Muscle of leg (tissue), 16 donors: ENCODE measurements at places on chromosomes 3 and 15. TPM values are rescaled to one million over a fixed set of nuclear protein-coding genes. Genes with fewer than 3 reads are reported as not detected.
A peak's percentile ranks its signal among the peaks of the same experiment; 100 is the strongest.

The ARHGEF3 gene
- total RNA-seq: 22.2 TPM

The ABHD5 gene
- 8.8 TPM for total RNA-seq

The MESP1 gene
- 0.75 TPM for total RNA-seq

The KY gene
- 46.4 TPM for total RNA-seq

The RNF13 gene
- 43.7 TPM for total RNA-seq

DNA sequence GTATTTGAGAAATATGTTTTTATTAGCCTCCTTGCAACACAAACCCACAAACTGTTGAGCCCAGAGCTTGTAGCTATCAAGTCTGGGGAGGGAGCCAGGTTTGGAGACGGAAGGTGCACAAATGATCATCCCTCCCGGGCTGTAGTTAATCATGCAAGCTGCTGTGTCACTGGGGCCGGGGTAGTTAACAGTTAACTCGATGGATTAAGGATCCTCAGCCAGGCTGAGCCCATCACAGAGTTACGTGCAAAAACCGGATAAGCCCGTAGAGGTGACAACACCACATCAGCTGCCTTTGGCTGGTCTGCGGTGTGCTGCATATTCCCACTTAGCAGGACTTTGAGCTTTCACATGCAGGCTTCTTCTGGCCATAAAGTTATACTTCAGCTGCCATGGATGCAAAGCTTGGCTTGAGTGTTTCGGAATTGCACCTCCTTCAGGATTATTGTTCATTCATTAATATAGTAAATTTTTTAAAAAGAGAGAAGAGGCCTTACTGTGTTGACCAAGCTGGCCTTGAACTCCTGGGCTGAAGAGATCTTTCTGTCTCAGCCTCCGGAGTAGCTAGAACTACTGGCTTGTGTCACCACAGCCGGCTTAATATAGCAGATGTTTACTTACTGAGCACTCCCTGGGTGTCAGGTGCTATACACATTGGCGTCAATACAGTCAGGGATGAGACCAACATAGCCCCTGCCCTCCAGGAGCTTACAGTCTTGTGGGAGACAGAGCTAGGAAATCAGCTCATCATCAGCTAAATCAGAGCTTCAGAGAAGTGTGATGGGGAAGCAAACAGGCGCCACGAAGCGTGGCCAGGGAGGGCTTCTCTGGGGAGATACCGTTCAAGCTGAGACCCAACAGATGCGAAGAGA, 226.8 kb upstream of the BHLHE40 start:
- no peak for DNase-seq

DNA sequence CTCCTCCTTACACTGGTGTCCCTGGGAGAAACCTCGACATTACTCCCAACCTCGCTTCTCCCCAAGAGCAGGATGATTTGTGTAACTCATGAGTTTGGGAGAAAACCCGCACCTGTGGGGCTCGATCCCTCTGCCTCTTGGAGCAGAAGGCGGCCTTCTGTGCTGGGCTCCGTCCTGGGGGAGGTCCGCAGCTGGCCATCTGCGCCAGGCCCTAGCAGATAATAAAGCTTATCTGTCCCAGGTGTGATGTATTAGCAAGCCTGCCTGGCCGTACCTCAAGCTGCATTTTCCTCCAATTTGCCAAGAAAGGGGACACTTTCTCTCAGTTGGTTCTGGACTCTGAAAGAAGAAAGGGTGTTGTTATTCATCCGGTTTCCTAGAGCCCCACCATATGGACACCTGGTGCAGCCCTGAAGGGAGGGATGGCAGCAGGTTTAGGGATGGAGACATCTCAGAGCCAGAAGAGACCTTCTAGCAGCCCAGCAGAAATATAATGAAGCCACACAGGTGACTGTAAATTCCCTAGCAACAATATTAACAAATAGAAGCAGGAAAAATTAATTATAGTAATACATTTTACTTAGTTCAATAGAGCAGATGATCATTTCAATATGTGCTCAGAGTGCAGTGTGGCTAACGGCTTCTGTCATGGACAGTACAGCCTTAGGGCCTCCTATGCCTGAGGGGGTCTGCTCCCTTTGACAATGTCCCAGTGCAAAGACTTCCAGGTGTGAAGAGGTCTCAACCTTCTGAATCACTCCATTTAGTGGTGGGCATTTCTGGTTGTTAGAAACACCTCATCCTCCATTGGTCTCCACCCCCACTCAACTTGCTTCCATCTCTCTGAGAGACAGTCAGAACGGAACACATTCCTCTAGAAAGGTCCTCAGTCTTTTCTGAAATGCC, 94.8 kb downstream of the CPN2 start:
- DNase-seq: peak; percentile 5

GRCh38 chr3:160801386-160802118, 45.5 kb downstream of the PPM1L start:
- peak; percentile 57 for DNase-seq

DNA sequence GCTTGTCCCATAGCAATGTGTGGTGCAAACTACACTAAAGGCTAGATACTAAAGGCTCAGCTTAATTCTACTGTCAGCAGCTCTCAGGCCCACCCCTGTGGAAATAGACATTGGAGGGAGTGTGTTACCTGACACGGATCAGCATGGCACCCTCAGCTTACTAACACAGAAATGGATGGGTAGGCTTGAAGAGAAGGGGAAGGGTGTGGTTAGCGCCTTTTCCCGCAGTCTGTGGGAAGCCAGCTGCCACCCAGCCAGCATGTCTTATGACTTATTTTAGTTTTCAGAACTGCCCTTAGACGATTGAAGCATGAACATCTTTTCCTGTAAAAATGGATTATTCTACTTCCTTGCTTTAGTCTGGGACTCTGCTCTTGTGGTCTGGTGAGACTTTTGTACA, 25.8 kb upstream of the ADPGK start:
- no peak for DNase-seq

DNA sequence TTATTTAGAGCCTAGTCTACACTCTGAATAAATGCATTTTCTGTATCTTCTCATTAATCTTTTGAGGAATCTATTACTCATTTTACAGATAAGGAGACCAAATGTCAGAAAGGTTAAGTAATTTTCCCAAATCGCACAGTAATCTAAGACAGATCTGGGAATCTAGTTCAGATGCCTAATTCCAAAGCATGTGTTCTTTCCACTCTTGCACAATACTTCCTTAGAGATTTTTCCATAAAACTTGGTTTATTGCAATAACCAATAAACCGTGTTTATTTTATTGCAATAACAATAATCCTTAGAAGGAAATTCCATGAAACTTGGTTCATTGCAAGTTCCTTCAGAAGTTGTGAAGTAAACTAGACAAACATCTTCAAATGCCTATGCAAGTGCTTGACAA, 17.4 kb upstream of the COL8A1 start:
- no peak for DNase-seq

- peak; percentile 67 for DNase-seq
Measured at GRCh38 chr3:59609657-59610348, 560.0 kb upstream of the CFAP20DC start.

GRCh38 chr15:70299931-70300869, 202.5 kb upstream of the TLE3 start:
- no peak for DNase-seq

- no peak for DNase-seq
Measured at GRCh38 chr3:192313605-192314004, 413.7 kb downstream of the FGF12 start.

DNA sequence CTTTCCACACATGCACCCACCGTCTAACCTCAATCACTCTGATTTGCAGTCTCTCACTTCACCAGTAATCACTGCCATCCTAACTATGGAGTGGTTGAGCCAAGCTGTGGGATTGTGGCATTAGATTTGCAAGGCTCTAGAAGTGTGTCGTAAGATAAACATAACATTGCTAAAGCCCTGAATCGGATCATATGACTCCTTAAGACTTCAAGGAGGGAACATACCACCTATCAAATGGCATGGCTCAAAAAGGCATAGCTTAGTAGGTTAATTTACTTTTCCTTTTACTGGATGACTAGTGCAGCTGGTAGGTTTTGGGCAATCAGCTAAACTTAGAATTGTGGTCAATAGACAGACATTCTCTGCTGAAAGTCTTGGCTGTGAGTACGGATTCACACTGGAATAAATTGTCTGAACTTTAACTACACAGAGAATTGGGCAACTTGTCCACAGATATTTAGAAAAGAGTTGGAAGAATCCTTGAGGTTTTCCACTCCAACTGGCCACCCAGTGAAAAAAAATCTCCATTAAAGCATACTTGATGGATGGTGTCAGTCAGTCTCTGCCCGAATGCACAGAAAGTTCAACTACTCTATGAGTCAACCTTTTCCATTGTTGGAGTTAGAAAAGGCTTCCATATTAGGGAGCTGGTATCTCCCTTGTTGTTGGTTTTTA, 476.7 kb upstream of the CBLB start:
- peak; percentile 55 for DNase-seq

- DNase-seq: peak; percentile 15
Measured at GRCh38 chr3:155227141-155227540, 66.3 kb downstream of the STRIT1 start.

DNA sequence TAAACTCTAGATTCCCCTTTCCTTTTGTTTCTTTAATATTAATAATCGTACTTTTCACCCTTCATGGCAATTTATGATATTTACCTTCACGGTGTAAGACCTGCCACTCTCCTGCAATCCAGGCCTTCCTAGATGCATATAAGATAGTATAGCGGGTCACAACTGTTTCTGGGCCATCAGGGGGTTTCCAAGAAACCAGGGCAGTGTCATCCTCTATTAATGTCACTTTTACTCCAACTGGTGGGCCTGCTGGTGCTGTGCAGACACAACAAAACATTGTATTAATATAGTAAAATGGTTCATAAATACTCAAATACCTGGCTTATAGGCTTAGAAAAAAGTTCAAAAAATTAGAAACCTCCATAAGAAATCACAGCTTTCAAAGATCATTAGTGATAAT, 48.9 kb upstream of the PYGO1 start:
- DNase-seq: no peak

GRCh38 chr3:59247402-59247841, 197.6 kb upstream of the CFAP20DC start:
- no peak for DNase-seq

- DNase-seq: no peak
Measured at GRCh38 chr15:61410662-61411061, 181.6 kb upstream of the RORA start.

DNA sequence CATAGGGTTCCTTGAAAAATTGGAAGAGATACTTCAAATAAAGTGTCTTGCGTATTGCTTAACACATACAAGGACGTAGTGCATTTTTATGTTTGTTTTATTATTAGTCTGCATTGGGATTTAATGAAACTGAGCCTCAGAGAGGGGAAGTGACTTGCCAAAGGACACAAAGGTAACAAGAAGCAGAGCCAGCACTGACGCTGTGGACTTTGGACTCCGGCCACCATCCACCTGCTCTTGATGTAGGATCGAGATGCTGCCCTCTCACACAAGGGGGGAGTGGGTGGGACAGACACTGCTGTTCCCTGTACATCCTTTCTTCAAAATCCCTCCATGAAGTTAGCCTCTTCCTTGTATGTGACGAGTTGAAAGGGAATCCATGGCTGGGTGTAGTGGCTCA, 435.4 kb upstream of the RGMA start:
- no peak for DNase-seq

DNA sequence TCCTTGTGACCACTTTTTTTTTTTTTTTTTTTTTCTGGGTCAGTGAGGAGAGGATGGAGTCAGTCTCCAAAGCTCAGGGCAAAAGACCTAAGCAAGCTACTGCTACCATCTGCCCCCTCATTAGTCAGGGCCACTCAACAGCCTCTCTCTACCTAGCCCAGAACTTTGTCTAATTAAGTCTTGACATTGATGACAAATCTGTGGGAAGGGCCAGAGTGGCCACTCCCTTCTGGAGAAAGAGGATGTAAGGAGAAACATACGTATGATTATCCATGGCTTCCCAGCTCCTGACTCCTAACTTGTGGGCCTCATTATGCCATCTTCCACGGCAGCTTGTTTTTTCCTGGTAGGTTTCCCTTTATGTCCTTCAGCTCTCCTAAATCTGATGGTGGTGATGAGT, 37.9 kb downstream of the NR1I2 start:
- no peak for DNase-seq

DNA sequence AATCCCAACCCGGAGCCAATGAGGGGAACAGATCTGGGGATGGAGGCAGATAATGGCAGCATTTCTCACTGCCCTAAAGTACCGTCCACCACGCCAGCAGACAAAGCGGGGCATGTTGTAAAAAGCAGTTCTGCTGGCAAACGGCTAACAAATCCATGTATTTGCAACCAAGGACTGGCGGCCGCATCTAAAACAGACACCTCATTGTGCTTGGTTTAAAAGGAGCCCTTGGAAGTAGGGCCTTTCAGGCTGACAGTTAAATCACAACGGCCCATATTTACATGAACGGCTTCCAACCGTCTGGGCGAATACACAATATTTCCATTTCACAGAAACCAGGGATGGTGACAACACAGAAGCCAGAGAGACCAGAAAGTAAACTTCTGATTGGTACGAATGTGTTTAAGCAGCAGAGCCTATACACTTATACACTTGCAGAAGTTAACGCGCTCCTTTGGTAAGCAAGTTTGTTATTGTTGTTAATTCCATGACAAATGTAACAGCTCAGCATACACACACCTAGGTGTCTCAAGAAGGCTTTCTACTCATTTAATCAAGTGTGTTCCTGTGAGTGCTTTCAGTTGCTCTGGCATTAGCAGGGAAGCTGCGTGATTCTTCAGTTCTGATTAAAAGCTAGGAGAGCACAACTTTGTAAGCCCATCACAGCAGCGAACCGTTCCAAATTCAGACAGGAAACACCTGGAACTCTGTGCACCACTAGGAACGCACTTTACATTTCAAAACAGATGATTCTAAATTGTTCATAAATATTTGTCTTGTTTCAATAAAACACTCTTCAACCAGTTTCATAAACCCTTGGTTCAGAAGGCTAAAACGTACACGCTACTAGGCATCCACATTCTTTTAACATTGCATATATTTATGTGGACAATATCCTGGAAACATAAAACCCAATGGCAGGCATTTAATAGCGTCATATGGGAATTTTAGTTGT, 112.9 kb downstream of the PDZRN3 start:
- DNase-seq: peak; percentile 83

GRCh38 chr3:111236836-111237713, 165.5 kb downstream of the NECTIN3 start:
- DNase-seq: no peak

DNA sequence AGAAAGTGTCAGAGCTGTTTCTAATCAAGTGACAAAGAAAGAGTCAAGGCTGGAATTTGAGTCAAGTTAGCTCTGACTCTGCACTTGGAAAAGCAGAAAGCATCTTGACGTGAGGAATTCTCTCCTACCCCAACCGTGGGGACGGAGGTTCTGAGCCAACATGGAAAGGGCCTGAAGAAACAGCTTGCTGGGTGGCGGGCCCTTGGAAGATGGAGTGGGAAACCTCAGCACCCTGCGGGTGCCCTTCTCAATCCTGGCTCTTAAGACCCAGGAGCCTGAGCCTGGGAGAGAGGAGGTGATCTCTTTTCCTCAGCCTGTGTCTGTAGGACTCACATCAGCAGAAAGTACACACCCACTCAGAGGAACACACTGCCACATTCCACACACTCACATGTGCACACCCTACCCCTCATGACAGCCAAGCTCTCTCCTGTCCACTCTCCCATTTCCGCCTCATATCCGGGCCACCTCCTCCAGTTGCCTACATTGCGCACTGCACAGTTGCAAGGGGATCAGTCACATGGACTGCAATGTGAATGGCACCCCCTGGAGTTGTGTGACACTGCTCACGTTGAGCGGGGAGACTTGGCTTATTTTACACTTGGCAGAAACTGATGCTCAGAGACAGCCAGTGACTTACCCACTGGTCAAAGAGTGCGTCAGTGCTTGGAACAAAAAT, 101.5 kb upstream of the SLC6A6 start:
- no peak for DNase-seq

GRCh38 chr15:74616366-74616939, 817 bp downstream of the CLK3 start:
- DNase-seq: peak; percentile 75

- peak; percentile 62 for DNase-seq
Measured at GRCh38 chr15:76987896-76988860, 6.7 kb upstream of the PSTPIP1 start.

- peak; percentile 77 for DNase-seq
Measured at GRCh38 chr3:59212128-59212779, 162.4 kb upstream of the CFAP20DC start.
